ENCODE measurements at places on chromosomes 1 and 21.

GRCh38 chr1:114347431-114348209 lies 163.4 kb downstream of the TRIM33 start:
- DNase-seq = no peak

DNA sequence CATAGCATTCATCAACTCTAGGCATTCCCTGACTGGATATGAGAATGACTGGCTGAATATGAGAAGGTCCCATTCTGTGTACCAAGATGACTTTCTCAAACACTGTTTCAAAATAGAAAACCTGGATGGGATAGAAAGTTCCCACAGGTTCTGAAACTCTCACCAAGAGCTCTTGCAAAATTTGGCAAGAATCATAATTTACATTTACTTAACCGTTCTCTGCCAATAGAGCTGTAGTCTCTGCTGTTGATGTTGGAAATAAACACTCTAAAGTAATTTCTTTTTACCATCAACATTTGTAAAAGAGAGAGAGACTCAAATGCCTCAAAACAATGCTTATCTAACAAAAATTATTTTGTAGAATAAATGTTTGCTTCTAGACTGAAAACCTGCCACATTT lies 221.1 kb downstream of the LMO4 start:
- DNase-seq = no peak

GRCh38 chr1:33375316-33375715 lies 54.4 kb upstream of the A3GALT2 start:
- DNase-seq = no peak

DNA sequence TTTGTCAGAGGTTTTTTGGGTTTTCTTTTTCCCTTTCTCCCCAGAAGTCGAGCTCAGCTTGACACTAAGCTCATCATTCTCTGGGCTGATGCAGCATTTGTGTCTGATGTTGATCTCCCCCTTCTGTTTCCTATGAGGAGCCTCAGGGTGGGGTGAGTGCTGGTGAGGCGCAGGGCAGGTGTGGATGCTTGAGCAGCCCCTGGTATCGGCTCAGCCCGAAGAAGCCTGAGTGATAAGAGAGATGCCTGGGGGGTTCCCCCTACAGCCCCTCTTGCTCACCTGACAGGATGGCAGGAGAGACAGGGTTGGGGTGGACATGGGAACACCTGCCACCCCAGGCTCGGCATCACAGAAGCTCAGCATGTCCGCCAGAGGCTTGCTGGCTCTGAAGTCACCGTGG lies 239.0 kb downstream of the RHOU start:
- no peak for DNase-seq

GRCh38 chr1:206864939-206865671 lies at the start of gene IL20:
TSS of gene IL20 (plus strand) at chr1:206865623. CDS start at chr1:206865853, 230 bp downstream.
- DNase-seq = peak; percentile 94

DNA sequence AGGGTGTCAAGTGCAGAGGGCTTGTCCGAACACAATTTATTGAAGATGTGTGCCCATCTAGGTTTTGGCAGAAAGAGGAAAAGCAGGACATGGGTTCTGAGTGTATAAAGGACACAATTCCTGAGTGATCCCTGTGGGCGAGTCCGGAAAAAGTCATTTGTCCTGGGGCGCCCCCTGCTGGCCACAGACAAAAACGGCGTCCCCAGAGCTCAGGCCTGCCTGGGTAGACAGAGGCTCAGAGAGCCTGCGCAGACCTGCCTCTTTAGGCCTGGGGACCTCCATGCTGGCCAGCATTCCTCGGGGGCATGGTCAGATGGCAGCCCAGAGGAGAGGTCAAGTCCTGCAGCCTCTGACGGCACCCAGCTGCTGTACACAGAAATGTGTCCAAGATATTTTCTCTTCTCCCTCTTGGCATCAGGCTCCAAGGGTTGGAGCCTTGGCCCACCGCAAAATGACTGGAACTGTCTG lies 65.5 kb upstream of the LRP8 start:
- peak; percentile 85 for DNase-seq

GRCh38 chr1:40039757-40040510 lies 595 bp upstream of the CAP1 start:
- DNase-seq = peak; percentile 75

- no peak for DNase-seq
These were observed 24.1 kb downstream of the SLC9A1 start for GRCh38 chr1:27130798-27131197.

DNA sequence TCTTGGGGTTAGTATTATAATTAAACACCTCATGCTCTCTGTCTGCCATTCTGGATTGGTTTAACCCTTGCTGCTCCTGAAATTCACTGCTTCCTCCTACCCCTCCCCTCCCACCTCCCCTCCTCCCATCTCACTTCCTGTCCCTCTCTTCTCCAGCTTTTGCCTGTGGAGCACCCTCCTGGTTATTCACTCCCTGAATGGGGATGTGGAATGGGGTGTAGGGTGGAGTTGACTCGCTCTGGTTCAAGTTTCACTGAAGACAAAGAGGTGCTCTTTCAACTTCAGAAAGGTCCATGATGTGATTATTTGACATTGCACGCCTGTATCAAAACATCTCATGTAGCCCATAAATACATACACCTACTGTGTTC lies 160.5 kb downstream of the PLXNA2 start:
- no peak for DNase-seq

GRCh38 chr1:16243215-16243610 lies 6.2 kb upstream of the CPLANE2 start:
- no peak for DNase-seq

DNA sequence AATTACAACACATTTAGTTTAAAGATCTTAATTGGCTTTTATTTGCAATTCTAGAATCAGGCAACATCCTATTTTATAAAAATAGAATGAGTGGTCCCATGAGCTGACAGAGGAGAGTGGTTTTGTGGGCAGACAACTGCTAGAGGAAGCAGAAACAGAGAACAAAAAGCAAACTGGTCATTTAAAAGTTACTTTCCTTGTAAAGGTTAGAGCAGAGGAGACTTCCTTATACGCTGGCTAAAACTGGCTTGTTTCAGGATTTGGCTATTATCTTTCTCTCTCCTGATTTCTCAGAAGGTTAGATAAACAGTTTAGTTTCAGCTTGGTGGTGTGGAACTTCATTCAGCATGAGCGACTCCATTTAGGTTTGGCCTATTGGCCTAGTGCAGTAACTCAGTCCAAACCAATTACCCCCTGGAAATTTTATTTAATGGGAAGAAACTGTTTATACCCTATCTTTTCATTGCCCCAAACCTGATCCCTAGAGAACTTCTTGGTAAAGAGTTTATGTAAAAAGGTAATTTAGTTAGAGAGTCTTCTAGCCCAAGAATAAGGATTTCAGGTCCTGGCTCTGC lies 32.2 kb upstream of the IL20 start:
- DNase-seq = no peak

GRCh38 chr1:81583878-81584277 lies 216.9 kb upstream of the ADGRL2 start:
- no peak for DNase-seq

DNA sequence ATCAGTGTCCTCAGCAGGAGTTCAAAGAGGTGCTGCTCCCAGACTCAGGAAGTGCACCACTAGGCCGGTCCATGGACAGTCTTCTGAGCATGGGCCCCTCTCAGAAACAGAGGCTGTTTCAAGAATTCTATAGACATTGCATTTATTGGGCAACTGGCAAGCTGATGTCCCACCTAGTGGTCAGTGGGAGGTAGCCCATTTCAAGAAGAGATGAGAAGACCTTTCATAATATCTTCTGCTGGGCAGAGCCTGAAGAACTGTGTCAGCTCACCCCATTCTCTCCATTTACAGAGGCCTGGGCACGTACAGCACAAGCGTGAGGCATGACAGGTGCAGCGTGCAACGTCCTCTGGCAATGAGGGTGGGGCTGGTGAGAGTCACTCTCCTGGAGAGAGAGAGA lies 216.0 kb downstream of the DYRK1A start:
- peak; percentile 9 for DNase-seq

GRCh38 chr1:53413175-53414001 lies 45.8 kb upstream of the DMRTB1 start:
- DNase-seq = peak; percentile 69

DNA sequence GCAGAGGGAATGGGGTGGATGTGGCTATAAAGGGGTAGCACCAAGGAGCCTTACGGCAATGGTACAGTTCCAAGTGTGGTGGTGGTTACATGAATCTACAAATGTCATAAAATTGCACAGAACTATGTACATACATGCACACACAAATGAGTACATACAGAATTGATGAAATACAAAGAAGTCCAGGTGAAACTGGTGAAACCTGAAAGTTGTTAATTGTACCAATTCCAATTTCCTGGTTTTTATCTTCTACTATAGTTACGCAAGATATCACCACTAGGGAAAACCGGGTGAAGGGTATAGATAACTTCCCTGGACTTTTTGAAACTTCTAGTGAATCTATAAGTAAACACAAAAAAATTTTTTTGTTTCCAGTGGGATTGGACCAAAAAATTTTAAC lies 18.9 kb downstream of the HSF2BP start:
- no peak for DNase-seq

DNA sequence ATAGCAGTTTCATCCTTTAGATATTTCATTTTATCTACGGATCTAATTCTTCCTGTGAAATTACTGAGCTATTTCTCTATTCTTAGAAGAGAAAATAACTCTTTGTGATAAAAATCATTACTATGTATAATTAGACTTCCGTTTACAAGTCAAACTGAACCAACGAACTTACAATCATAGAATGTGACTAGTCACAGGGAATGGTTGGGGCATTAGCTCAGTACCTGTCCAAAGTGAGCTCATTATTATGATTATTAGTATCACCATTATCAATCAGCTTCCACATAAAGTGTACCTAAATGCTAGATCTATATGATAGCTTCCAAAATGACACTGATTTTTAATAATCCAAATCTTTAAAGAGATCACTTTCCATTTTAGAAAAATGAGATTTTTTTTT lies 12.5 kb downstream of the AMY2B start:
- DNase-seq = no peak

GRCh38 chr1:160040476-160040875 lies 8.7 kb upstream of the PIGM start:
- no peak for DNase-seq

- DNase-seq = no peak
These were observed 61.5 kb upstream of the KLHDC7A start for GRCh38 chr1:18419113-18419844.

DNA sequence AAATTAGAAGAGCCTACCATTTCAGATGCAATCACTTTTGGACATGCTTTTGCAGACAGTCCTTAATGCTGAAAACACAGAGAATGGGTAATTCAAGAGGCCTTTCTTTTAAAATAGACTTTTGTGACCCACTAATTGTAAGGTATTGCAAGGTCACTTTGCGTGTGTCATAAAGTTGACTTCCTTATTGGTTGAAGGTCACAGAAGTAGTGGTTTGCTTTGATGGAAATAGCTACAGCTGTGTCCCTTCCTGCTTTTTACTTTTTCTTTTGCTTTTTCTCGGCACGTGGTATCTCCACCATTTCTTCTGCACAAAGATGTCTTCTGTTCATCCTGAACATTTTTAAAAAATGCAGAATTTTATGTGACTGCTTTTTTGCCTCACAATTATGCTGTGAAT lies 146.8 kb downstream of the DYRK1A start:
- no peak for DNase-seq

- no peak for DNase-seq
These were observed 26.5 kb upstream of the AVPR1B start for GRCh38 chr1:206143537-206144172.

- no peak for DNase-seq
These were observed 76.4 kb downstream of the EVI5 start for GRCh38 chr1:92708368-92708950.

- DNase-seq = no peak
These were observed 12.6 kb upstream of the ALG14 start for GRCh38 chr1:95085376-95085775.

DNA sequence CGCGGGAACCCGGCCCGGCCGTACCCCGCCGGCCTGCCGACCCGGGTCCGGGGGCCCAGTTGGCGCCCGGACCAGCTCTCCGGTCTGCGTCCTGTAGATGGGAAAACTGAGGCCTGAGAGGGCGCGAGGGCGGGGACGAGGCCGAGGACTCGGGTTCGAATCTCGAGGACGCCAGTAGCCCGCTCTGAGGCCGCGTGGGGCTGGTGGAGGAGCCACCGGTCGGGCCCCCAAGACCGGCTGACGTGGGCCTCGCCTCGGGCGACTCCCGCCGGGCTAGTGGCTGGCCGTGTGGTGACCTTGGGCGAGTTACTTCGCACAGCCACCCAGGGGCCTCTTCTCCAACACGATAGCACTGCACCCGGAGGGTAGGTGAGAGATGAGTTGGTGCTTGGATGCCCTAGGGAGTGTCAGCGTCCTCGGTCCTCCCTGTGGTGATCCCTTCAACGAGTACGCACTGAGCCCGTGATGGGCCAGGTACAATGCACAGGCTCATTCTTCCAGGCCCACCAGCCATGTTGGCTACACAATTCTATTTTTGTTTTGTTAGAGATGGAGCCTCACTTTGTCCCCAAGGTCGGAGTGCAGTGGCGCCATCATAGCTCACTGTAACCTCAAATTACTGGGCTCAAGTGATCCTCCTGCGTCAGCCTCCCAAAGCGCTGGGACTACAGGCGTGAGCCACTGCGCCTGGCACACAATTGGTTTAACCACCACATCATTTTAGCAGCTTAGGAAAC lies 404 bp upstream of the SCMH1 start:
- DNase-seq = no peak
